ENCODE measurements at places on chromosomes 13 and 19.

- DNase-seq, result no peak
Observed at GRCh38 chr19:55165952-55166529, 372 bp downstream of the DNAAF3 start.

- DNase-seq, result no peak
Observed at GRCh38 chr19:46361915-46362314, 15.0 kb downstream of the PPP5C start.

GRCh38 chr19:54448040-54448773 lies 792 bp upstream of the LENG8 start:
- peak; percentile 75 for DNase-seq

DNA sequence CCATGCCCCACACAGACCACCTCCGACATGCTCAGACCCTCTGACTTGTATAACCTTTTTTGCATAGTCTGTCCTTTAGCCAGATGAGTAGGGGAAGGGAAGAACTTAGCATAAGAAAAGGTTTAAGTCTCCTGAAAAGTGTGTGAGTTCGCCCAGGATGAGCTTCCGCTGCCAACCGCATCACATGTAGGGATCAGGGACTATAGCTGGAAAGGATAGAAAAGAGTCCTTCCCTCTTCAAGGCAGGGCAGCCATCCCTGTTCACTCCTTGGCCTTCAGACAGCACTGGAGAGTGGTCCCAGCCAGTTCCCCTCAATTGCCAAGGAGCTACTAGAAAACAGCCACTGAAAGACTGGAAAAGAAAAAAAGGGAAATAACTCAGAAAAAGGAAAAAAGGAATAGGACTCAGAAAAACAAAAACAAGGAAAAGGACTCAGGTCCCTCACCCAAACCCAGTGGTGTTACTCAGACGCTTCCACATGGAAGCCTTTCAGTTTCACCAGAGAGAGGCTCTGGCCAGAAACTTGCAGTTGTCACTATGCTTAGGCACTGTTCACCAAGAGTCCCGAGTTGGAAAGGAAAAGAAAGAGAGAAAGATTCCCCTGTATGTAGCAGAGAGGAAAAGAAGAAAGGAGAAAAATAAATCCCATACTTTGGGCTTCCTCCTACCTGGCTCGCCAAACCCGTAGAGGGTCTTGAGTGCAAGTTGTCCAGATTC lies 5.6 kb upstream of the TM9SF2 start:
- no peak for DNase-seq

DNA sequence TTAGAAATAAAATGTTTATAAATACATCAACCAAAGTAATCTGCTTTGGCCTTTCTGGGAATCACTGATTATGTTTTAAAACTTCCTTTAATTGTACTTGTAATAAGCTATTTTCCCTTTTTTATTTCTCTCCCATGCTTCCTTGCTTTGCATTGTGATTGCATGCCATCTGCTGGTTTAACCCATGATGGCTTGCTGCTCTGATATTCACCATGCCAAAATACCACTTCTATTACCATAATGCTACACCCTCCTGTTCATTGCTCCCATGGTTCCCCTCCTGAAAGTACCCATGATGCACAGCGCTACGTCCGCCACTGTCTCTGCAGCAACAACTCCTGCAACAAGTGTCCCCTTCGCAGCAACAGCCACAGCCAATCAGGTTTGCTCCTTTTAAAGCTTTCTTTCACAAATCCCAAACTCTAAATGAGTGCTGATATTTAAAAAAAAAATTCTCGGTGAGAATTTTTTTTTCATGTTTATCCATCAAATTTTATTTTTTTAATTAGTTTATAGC lies 67.7 kb upstream of the RAP2A start:
- no peak for DNase-seq

DNA sequence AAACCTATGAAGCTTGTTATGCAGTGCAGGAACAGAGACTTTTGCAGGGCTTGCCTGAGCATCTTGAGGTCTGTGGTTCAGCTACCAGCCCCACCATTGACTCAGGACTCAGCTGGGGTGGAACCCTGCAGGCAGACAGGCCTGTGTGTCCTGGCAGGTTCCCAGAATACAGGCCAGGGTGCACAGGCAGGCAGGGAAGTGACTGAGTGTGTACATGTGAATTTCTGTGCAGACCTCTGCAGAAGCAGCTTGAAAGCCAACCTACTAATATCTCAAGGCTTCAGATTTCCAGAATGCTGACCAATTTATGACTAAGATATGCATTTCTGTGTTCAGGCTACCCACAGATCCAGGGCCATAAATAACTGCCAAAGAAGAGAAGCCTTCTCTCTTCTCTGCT lies 254.4 kb downstream of the DLEU7 start:
- no peak for DNase-seq

DNA sequence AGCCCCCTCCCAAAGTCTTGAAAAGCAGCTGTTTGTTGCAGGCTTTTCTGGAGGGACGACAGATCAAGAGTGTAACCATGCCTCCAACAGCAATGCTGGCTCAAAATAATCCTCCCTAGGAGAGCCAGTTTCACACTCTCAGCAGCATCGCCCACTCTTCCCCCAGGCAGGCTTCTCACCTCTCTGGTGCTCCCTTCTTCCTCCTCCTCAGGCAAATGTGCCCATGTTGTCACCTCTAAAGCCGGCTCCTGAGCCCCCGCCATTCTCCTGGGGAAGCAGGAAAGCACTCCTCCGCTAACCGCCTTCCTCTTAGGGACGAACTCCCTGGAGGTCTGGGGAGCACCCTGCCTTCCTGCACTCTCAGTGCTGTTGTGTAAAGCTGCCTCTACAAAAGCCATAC lies 98.9 kb upstream of the SGCG start:
- no peak for DNase-seq

DNA sequence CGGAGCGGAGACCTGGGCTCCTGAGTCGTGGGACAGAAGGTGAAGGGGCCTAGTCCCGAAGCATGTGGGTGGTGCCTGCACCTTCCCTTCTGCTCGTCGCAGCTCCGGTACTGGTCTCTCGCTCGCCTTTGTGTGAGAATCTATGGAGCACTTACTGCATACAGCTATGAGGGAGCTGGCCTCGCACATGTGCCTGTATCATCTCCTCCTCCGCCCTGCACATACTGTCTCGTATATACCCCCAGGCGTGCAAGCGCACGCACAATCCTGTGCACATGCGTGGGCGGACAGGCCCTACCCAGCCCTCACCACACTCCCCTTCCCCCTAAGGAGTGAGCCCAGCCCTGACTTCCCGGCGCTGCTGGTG lies 8.7 kb downstream of the PIK3R2 start:
- no peak for DNase-seq

Measured in stimulated activated effector memory CD8-positive, alpha-beta T cell treated with anti-CD3 and anti-CD28 coated beads, Interleukin-12 subunit alpha, Interleukin-12 subunit beta, amount 100 ng/mL, for 72 hours (primary cell).